ENCODE measurements at places on chromosomes 2 and 18. TPM values are rescaled to one million over a fixed set of nuclear protein-coding genes. Genes with fewer than 3 reads are reported as not detected.

- DNase-seq = no peak
Measured at GRCh38 chr2:54420524-54421172, 35.5 kb upstream of the SPTBN1 start.

- no peak for DNase-seq
Measured at GRCh38 chr18:68985172-68985820, 187.4 kb downstream of the CCDC102B start.

DNA sequence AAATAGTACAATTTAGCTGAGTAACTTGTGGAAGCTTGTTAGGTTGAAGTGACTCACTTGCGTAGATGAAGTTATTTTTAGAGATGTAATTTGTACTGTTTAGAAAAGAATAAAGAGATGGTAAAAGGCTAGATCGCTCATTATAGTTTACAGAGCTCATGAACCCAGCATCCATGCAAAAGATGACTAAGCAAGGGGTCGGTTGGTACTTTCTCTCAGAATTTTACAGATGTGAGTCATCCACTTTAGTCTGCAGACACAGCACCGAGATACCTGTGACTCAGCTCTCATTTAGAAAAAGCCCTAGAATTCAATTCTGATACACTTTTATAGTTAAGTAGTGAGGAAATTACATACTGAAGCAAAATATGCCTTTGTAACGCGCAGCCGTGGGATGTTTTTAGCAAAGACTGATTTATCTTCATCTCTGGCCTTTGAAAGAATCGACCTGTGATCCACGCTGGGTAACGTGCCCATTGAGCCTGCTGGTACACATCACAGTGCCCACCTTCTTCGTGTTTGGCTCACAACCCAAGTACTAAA lies 116.5 kb upstream of the FOSL2 start:
- DNase-seq = peak; percentile 82

DNA sequence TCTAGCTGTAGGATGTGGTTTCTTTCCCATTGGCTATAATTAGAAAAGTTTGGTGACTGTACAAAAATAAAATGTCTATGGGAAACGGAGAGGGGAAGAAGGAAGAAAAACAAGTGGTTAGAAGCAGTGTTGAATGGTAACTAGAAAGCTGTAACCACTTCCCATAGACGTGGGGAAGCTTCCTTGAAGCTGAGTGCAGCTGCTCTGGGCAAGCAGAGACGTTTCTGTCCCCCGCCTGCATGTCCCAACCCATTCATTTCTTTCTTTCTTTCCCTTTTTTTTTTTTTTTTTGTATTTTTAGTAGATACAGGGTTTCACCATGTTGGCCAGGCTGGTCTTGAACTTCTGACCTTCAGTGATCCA lies 367.8 kb upstream of the HS6ST1 start:
- no peak for DNase-seq

PAX8 gene
- total RNA-seq = 3.2 TPM

ALPI gene
- not detected for total RNA-seq

Measured in A673 (cell line).